ENCODE measurements at places on chromosomes 2 and 18.

GRCh38 chr2:158103411-158104012 is 1.8 kb downstream of the UPP2 start:
- DNase-seq: no peak

DNA sequence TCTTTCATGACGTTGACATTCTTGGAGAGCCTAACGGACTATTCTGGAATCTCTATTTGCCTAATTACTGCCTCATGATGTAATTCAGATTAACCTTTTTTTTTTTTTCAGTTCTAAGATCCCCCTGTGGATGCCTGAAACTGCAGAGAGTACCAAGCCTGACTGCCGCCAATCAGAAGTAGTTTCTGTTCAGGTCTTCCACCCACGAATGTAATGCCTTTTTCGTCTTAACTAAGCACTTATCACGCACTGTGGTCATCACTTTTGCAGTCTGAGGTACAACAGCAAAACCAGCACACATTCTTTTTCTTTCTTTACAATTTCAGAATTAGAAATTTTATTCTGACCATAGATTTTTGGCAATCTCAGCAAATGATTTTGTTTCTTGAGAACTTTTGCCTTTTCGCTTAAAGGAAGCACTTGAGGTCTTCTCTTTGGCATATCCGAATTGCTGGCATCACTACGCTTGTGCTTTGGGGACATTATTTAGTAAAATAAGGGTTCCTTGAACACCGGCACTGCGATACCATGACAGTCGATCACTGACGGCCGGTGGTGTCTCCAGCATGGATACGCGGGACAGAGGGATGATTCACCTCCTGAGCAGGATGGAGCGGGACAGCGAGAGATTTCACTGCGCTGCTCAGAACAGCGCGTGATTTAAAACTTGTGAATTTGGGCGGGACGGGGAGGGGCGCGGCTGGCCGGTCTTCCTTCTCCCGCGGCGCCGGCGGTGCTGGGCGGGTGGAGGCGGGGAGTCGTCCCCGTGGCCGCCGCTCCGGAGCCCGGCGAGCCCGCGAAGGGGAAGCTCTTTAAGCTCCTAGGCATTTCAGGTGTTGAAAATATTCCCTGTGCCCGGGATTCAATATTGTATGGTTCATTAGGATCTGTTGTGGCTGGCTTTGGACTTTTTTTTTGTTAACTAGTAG is 32.0 kb upstream of the GPR55 start:
- no peak for DNase-seq

GRCh38 chr2:25548601-25549000 is 124.8 kb downstream of the DTNB start:
- DNase-seq: no peak

DNA sequence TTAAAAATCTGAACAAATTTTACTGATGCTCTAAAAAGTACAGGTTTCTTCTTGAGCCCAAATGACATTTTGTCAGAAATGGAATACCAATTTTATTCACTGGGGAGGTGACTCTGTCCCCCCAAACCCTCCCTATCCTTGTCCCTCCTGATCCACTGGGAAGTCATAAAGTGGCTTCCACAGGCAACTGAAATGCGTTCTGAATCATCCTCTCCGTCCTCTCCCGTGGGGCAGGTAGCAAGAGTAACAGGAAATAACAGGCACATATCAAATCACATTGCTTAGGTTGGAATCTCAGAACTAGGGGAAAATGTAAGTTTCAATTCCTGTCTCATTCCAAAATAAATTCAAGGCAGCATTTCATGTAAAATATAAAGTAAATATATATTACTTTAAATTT is 44.5 kb downstream of the MYL12B start:
- DNase-seq: no peak

GRCh38 chr2:80322311-80322920 is 17.9 kb upstream of the LRRTM1 start:
- no peak for DNase-seq

DNA sequence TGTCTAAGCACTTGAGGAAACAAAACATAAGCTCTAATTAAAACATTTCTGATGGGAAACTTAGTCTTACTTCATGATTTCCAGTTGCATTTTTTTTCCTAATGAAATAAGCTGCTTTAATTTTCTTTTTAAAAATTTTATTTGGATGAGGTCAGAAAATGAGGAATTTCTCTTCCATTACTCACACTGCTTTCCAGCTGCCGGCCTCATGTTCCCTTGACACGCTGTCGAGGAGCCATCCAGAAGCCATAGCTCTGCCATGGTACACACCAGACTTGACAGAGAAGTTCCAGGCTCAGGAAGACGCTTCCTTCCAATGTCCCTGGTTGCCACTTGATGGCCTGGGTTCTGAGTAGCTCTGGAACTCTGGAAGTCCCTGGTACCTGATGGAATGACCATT is 12.1 kb upstream of the MAPRE2 start:
- no peak for DNase-seq

GRCh38 chr2:229300790-229301189 is 29.7 kb upstream of the PID1 start:
- DNase-seq: no peak

DNA sequence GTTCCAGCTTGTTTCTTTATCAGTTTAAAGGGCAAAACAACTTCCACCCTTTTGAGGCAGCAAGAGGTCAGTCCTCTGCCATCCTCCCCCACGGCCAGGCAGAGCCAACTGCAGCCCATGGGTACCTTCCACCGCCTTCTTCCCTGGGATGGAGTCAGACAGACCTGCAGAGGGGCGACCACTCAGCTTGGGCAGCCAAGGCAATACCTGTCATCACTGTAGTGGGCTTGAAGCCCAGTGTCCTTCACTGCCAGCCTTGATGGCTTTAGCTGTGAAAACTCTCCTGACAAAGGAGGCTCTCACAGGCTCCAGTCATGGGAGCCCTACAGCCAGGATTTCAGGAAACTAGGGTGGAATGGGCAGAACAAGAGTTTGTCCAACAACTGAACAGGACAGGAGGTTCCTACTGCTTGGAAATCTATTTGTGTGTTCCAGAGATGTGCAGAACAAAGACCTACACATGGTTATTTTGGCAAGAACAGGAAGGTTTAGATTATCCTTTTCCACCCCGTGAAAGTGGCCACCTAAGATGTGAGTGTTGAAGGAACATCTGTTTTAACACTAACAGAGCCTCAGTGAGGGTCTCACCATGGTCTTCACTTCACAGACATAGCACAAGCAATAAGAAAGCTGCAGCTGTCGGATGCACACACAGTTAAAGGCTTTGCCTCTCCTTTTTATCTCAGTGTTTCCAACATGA is 93.9 kb upstream of the RMDN2 start:
- DNase-seq: no peak

- no peak for DNase-seq
Measured at GRCh38 chr2:11320698-11321492, 23.5 kb downstream of the ROCK2 start.

DNA sequence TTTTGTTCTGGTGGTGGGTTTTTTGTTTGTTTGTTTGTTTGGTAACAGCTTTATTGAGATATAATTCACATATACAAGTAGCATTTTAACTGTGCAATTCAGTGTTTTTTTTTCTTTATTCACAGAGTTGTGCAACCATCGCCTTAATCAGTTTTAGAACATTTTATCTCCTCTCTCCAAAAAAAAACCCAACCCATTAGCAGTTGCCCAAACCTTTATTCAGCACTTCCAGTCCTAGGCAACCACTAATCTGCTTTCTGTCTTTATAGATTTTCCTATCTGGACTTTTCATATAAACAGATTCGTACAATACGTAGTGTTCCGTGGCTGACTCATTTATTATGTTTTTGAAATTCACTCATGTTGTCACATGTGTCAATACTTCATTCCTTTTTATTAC is 38.7 kb downstream of the CCDC138 start:
- no peak for DNase-seq
